ENCODE measurements at places on chromosomes 5 and 9.

DNA sequence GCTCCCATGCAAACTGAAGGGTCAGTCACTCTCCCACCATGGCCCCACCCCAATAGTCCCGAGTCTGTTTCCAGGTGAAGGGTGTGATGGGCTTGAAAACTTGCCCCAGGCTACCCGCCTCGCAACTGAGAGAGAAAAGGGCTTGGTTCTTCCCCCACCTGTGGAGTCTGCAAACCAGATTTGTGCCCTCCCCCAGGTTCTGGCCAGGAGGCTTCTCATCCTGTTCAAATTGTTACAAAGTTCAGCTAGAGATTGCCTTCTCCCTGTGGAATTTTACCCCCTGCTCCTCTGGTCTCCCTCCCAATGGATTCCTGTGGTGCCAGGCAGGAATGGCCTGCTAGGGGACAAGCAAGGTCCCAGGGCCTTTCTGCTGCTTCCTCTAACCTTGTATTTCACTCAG lies 93.1 kb upstream of the ACO1 start:
- no peak for DNase-seq

DNA sequence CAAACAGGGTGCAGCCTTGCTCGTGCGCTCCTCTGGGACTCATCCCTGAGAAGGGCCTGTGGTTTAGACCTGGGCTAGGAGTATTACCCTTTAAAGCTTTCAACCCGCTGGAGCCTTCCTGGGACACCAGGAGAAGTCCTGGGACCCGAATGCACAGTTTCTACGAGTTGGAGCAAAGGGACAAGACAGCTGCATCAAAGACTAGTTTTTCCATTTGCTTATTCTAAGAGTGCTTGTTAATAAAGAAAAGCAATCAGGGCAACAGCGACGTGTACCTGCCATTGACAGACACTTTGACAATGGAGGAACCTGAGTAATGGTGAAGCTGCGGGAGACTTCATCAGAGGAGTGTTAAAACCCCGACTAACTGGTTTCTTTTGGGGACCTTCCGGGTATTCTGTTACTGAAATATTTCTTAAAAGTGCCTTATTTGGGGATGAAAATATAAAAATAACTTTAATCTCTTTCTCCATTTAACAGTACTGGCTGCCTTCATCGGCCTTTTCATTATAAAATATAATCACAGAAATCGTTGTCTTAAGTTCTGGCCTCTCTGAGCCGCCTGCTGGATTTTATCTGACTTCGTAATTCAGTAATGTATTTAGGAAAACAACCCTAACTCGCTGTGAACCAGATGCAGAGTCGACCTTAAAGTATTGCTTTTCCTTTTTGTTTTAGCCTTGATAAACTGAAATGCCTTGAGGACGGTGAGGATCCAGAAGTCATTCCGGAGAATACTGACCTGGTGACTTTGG lies 732 bp downstream of the SNAPC3 start:
- peak; percentile 8 for DNase-seq

DNA sequence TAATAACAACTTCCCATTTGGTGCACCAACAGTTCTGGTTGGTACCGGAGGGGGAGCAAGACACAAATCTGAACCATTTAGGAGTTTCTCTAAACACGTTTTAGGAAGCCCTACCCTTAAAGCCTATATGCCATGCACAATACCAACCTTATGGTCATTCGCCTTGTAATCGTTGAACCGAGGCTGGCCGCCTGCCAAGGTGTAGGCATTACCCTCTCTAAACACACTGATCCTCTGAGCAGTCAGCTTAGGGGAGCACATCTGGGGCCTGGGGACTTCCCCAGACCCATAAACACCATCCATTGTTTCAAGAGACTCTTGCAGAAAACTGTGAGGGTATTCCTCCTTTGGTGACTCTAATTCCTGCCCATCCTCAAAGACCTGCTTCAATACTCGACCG lies 328 bp downstream of the GRXCR2 start:
- no peak for DNase-seq

DNA sequence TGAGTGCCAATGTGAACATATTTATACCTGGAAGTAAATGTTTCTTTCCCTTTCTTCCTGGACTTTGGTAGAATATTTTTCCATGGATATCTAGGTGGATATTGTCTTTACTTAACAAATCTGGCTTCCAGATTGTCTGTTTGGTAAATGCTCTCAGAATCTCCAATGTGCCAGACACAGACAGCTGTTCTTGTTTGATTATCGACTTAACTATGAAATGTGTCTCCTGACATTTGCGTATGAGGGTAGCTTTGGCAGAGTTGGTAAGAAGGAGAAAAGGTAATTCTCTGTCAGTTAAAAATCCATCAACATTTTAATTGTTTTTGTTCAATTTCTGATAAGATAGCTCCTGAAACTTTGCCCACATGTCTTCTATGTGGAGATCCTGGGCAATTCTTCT lies 196.4 kb upstream of the NUDT12 start:
- DNase-seq = no peak

DNA sequence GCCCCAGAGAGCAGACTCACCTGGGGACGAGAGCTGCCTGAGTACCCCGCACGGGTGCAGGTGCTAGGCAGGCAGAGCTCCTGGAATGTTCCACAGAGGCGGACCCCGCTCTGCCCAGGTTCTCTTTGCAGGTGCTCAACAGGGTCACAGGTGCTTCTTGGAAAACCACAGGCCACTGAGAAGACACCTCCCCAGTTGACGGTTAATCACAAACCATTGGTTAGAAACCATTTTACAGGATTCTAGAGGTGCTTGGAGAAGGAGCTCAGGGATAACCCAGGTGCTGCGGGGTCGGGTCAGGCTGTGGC lies 17.3 kb upstream of the SLC6A19 start:
- DNase-seq = no peak

DNA sequence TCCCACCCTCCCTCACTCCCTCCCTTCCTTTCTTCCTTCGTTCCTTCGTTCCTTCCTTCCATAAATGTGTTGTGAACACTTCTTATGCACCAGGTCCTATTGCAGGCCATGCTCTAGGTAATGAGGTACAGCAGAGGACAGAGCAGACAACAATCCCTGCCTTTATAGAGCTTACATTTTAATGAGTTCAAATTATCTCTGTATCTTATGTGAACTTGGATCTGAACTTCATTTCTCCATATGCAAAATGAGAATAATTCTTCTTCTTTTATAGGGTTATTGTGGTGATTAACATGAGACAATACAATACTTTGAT lies 37.2 kb downstream of the SLC27A6 start:
- DNase-seq = no peak

DNA sequence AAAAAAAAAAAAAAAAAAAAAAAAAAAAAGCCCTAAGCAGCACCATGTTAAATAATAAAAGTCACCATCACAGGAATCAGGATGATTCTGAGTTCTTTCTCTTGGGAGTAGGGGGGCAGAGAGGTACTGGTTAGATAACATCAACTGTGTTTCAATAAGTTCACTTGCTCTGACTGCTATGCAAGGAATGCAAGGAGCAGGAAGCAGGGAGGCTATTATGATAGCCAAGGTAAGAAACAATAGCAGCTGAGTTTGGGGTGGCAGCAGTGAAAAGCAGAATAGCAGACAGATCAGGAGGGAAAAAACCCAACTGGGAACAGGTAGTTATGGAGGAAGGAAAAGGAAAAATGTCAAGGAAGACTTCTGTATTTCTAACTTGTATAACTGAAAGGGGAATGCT lies 8.2 kb downstream of the CEP120 start:
- no peak for DNase-seq

DNA sequence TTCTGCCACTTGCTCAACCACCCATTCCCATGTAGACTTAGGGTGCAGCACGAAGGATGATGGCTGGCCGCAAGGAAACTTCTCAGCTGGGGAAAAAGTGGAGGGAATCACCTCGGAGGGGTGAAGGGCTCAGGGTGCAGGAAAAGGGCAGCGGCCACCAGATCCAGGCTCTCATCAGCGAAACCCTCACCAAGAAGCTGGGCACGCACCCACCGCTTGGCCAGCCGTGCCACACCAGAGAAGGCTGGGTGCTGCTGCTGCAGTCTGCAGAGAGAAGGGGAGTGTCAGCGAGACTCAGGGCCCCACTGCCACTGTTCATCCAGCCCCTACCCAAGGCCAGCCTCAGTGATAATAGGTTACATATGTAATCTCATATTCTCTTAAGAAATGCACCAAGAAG lies 8.6 kb downstream of the NOL6 start:
- DNase-seq = no peak

- DNase-seq = no peak
Measured at GRCh38 chr5:152499814-152500535, 94.9 kb upstream of the NMUR2 start.

DNA sequence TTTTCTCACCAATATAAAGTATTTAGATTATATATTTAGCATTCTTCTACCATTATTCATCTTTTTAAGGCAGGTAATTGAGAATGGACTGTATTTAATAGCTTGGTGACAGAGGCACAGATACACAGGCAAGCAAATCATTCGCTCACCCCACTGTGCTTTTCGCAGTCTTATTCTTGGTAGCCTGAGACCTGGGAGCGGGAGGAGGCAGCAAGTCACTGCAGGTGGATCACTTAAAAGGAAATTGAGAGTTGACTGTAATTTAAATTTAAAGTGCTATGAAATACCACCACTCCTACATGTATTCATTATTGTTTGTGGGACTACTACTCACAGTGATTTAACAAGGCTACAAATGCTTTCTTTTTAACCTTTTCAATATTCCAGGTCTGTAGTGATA lies 9.7 kb downstream of the RICTOR start:
- no peak for DNase-seq

DNA sequence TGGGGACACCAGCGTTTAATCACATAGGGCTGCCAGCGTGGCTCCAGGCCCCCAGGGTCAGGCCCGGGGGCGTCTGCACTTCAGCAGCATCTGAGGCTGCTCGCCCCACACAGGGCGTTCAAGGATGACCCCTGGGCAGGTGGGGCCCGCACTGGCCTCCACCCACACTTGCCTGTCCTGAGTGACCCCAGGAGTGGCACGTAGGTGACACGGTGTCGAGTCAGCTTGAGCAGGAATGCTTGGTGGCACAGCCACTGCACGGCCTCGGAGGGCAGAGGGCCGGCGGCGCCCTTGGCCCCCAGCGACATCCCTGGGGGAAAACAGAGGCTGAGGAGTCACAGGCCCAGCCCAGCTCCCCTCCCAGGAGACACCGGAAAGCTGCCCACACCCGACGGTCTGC lies 29.0 kb downstream of the SLC6A18 start:
- DNase-seq = no peak

DNA sequence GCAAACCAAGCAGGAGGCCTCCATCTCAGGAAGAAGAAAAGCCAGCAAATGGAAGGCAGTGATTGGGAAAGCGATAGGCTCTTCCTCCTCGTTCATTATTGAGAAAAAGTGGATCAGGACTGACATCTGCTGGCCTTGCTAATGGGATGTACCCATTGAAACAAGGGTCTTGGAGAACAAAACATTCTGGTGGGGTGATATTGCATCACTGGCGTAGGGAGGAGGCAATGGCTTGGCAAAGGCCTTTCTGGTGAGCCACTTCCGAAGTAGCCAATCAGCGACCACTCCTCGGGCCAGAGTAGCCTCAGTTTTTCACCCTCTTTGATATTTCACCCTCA lies 86.7 kb upstream of the NFIB start:
- DNase-seq = peak; percentile 55

DNA sequence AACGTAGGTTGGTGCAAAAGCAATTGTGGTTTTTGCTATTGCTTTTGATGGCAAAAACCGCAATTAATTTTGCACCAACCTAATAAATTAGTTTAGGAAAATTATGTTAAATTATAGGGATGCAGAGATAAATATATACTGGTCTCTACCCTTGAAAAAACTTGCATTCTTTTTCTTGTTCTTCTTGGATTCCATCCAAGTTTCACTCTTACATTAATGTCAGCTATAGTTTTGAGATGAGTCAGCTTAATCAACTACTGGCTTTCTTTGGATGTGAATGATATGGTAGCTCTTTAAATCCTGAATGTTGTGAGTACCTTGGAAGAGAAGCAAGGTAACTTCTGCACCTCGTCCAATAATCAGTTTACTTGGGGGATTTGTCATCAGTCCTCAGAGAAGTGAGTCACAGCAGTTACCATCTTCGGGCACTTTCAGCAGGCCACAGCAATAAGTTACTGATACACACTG lies 549.0 kb upstream of the ZNF608 start:
- DNase-seq = peak; percentile 41

DNA sequence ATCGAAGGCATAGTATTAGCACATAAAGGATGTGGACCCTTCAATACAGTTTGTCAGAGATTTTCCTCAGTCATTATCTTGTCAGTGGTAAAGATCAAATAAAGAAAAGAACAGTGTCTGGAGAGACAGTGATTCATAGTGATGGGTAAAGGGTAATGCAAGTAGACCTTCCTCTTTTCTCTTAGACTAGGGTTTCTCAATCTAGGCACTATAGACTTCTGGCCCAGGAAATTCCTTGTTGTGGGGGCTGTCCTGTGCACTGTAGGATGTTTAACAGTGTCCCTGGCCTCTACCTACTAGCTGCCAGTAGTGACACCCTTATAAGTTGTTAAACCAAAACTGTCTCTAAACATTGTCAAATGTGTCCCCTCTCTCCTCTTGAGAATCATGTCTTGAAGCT lies 6.9 kb downstream of the CAMK4 start:
- DNase-seq = no peak

- no peak for DNase-seq
Measured at GRCh38 chr5:93580927-93581445, at the start of gene NR2F1-AS1. Gene NR2F1-AS1, minus strand, starts transcription at chr5:93581219.

DNA sequence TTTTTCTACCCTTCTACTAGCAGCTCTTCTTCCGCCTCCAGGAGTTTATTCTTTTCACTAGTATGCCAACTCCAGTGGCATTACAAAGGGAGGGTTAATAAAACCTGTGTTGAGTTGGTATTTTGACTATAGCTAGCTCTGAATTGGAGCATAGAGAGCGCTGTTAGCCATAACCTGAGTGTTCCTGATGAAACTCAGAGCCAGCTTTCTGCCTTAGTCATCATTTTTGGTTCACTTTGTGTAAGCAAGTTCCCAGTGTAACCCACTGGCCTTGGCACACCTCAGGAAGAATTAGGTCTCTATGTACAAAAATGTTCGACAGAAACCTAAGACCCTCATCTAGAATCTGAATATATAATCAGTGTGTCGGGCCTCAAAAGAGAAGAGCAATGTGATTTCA lies 238.9 kb downstream of the NR3C1 start:
- DNase-seq = no peak

- no peak for DNase-seq
Measured at GRCh38 chr9:72213906-72214305, 64.7 kb downstream of the GDA start.

- DNase-seq = peak; percentile 87
Measured at GRCh38 chr5:73796164-73797131, 170.5 kb downstream of the ARHGEF28 start.

- no peak for DNase-seq
Measured at GRCh38 chr9:28970241-28970654, 1397.0 kb upstream of the C9orf72 start.

DNA sequence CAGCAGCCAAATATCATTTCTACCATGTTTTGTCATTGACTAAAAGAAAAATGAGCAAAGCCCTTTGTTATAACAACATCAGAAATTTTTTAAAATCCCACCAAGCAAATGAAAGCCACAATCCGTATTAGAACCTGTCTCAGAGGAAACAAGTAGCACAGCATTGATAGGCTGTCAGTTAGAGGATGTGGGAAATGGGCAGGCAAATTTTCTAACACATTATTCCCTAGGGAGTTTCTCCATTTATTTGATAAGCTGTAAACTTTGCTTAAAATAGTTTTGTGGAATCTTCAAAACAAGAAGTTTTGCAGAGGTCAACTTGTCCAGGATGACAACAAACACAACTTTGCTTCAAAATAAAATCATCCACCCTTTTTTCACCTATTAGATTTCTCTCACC lies 53.6 kb upstream of the APC start:
- no peak for DNase-seq

All from fibroblast of skin of left quadriceps (primary cell).